Chondrocyte (in vitro differentiated cells): ENCODE measurements at places on chromosomes 7 and 10. TPM values are rescaled to one million over a fixed set of nuclear protein-coding genes. Genes with fewer than 3 reads are reported as not detected.

- H3K36me3 ChIP-seq: no peaks in the 10 kb centered on the region
- H3K4me3 ChIP-seq: no peak overlapping the region
- H3K4me1 ChIP-seq: peaks cover 7% of the 10 kb centered on the region
- no peaks in the 10 kb centered on the region for H3K27me3 ChIP-seq
- no peak overlapping the region for H3K27ac ChIP-seq
Observed at GRCh38 chr7:130595986-130596385, 72.6 kb downstream of the COPG2 start.

The VPS37D gene
- 4.9 to 6.6 TPM (median 6.2 TPM) in 3 replicates for total RNA-seq

The PITX3 gene
- total RNA-seq: not detected in 3 replicates

The TMEM273 gene
- not detected in 3 replicates for total RNA-seq

DNA sequence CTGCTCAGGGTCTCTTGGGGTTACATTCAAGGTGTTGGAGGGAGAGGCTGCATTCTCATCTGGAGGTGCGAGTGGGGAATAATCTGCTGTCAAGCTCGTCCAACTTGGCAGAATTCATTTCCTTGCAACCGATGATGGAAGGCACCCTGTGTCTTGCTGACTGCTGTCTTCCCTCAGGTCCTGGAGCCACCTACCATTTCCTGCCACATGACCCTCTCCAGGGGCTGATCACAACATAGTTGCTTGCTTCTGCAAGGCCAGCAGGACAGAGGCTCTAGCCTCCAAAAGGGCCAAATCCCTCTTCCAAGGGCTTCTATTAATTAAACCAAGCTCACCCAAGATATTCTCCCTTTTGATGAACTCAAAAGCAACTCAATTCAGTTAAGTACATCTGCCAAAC lies 14.2 kb upstream of the BRI3 start:
- H3K27ac ChIP-seq: no peak overlapping the region
- H3K27me3 ChIP-seq: no peaks in the 10 kb centered on the region
- peaks cover 7% of the 10 kb centered on the region for H3K36me3 ChIP-seq
- DNase-seq: no peak

DNA sequence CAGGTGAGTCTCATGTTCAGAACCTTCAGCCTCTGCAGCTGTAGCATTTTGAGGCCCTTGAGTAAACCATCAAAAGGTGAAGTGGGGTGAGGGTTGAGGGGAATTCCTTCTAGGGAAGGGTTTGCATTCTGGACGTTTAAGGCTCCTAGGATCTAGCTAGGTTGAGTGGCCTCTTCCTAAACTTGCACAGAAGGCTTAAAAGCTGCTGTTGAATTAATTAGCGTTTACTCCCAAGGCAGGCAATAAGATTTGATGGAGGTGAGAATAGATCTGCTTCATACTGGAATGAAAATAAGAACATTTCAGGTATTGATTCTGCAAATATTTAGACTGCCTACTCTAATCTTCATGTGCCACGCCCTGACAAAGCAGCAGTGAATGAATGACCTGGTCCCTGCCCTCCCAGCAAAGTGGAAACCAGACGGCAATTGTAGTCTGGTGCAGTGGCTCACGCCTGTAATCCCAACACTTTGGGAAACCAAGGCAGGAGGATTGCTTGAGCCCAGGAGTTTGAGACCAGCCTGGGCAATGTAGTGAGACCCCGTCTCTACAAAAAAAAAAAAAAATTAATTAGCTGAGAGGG lies 11.4 kb upstream of the KPNA7 start:
- H3K36me3 ChIP-seq: no peaks in the 10 kb centered on the region
- H3K27ac ChIP-seq: no peak overlapping the region
- peaks cover 5% of the 10 kb centered on the region for H3K27me3 ChIP-seq
- peaks cover 6% of the 10 kb centered on the region for H3K4me1 ChIP-seq
- DNase-seq: peak; percentile 3
- H3K4me3 ChIP-seq: no peak overlapping the region

The GIMAP4 gene
- not detected in 3 replicates for total RNA-seq

- no peak overlapping the region for H3K27ac ChIP-seq
- H3K4me1 ChIP-seq: peaks cover 10% of the 10 kb centered on the region
- H3K27me3 ChIP-seq: no peaks in the 10 kb centered on the region
- peaks cover 15% of the 10 kb centered on the region for H3K36me3 ChIP-seq
Observed at GRCh38 chr7:16708980-16709379, 44.6 kb upstream of the TSPAN13 start.

- no peak for DNase-seq
- peaks cover 8% of the 10 kb centered on the region for H3K4me1 ChIP-seq
- no peak overlapping the region for H3K27ac ChIP-seq
- no peaks in the 10 kb centered on the region for H3K27me3 ChIP-seq
Observed at GRCh38 chr7:17094963-17095574, 203.4 kb upstream of the AHR start.

The NKX1-2 gene
- not detected in 3 replicates for total RNA-seq

DNA sequence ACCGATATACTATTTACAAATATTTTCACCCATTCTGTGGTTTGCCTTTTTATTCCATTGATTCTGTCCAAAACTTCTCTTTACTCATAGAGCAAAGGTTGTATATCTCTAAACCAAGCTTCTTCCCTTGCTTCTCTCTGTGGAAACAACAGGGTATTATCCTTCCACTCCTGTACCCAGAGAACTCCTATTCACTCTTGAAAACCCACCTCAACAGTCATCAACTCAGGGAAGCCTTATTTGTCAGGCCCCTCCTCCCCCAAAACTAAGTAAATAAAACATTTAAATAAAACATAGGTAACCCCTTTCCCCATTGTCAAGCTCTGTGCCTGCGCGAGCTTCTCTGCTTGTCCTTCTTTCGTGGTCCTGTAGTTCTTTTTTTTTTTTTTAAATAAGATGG lies 44.6 kb downstream of the GTF2IRD1 start:
- peak overlapping the region; percentile 13 for H3K27ac ChIP-seq
- peaks cover 5% of the 10 kb centered on the region for H3K4me1 ChIP-seq
- no peaks in the 10 kb centered on the region for H3K36me3 ChIP-seq
- DNase-seq: no peak
- H3K4me3 ChIP-seq: no peak overlapping the region
- H3K27me3 ChIP-seq: no peaks in the 10 kb centered on the region

DNA sequence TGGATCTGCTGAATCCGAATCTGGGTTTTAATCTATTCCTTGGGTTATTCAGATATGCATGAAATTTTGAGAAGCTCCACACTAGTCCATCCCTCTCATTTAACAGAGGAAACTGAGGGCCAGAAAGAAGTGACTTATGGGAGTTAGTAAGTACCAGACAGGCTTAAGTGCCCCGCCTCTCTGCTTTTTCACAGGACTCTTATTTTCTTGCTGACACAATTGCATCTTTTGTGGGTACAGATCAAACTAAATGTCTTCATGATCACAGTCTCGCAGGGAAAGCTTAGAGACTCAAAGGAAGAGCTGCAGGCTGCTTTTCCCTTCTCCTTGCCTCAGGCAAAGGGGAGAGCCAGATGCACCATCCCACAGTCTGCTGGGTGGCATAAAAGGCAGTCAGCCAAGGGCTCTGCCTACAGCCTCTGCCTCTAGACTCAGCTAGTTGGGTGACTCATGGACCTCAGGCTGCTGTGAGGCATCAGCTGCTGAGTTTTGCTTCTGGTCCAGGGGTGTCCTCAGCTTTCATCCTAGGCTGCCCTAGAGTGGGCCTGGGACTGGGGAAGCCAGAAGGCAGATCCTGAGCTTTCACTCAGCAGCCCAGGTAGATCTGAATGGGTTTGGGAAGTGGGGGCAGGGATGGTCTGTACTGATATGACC lies 11.6 kb downstream of the GOLGA7B start:
- H3K27me3 ChIP-seq: peaks cover 36% of the 10 kb centered on the region
- peaks cover 12% of the 10 kb centered on the region for H3K4me1 ChIP-seq
- DNase-seq: no peak
- H3K27ac ChIP-seq: peak overlapping the region; percentile 55
- H3K36me3 ChIP-seq: no peaks in the 10 kb centered on the region

DNA sequence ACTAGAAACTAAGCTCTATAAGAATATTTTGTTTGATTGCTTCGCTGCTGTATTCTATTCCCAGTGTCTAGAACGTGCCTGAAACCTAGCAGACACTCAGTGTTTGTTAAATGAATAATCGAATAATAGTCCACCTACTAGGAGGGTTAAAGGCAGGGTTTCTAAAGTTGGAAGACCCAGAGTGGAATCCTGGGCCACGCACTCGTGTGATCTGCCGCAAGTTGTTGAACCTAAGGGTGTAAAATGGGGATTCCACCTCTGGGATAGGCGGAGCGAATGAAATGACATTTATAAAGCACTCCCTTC lies 702 bp upstream of the AGFG2 start:
- H3K27ac ChIP-seq: peak overlapping the region; percentile 90
- H3K4me3 ChIP-seq: peak overlapping the region; percentile 98
- no peaks in the 10 kb centered on the region for H3K36me3 ChIP-seq

DNA sequence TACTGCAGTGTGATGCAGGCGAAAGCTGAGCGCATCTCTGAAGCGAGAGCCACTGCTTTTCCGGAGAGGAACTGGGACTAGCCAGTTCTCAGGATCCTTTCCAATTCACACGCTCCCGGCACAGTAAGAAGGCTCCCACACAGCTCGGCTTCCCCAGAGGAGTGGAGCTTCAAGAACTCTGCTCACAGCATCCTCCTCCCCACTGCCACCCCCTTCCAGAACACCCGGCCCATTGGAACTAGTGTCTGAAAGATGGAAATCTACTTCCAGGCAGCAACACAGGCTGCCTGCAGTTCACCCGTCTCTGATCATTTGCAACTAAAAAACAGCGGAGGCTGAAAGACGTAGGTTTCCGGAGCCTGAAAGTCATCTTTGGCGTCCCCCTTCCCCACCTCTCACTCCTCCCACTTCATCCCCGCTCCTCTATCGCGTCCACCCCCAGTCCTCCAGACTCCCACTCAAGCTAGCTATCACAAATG lies at the start of gene DGKB:
Gene DGKB, minus strand, starts transcription at position 163 of the 479 bp plus-strand sequence.
- no peak within 1 kb of the TSS for H3K27ac ChIP-seq
- no peak within 1 kb of the TSS for H3K4me3 ChIP-seq
- H3K4me1 ChIP-seq: peaks cover 5% of the 10 kb centered on the region
- no peaks in the 10 kb centered on the region for H3K27me3 ChIP-seq
- DNase-seq: no peak

The FAM25G gene
- total RNA-seq: not detected in 3 replicates

- H3K4me3 ChIP-seq: no peak overlapping the region
- H3K4me1 ChIP-seq: no peaks in the 10 kb centered on the region
- no peak overlapping the region for H3K27ac ChIP-seq
Observed at GRCh38 chr10:71804077-71804476, 30.8 kb upstream of the VSIR start.

The AGMO gene
- 0.60 to 3.8 TPM (median 0.72 TPM) in 3 replicates for total RNA-seq

DNA sequence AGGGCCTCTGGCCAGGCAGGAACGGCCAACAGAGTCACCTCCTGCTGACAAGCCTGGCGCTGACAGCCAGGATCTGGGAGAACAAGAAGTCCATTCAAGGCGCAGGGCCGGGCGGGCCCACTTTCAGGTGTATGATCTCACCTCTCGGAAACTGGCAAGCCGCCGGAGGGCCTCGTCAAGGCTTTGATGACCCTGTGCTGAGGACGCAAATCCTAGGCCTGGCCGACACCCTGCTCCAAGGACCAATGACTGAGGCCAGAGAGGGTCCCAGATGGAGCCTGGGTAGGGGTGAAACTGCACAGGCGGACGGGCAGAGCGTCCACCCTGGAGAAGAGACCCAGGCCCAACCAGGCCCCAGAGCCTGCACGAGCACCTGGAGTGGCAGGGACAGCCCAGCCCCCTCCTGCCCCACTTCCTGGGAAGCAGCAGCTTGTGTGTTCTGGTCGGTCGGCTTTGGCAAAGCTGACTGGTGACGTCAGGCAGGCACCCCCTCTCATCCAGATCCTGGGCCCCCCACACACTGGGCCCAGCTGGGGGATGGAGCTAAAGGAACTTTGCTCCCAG lies 30.6 kb downstream of the MYL10 start:
- H3K4me3 ChIP-seq: no peak overlapping the region
- H3K27ac ChIP-seq: no peak overlapping the region
- H3K27me3 ChIP-seq: peaks cover 9% of the 10 kb centered on the region

GRCh38 chr10:118495499-118495898 lies 99.9 kb downstream of the PRLHR start:
- H3K36me3 ChIP-seq: no peaks in the 10 kb centered on the region
- H3K4me3 ChIP-seq: no peak overlapping the region
- H3K27me3 ChIP-seq: no peaks in the 10 kb centered on the region
- H3K4me1 ChIP-seq: peaks cover 6% of the 10 kb centered on the region

The PPP1R17 gene
- total RNA-seq: not detected in 3 replicates

GRCh38 chr7:87344446-87344845 lies 1.0 kb upstream of the CROT start:
- peaks cover 12% of the 10 kb centered on the region for H3K36me3 ChIP-seq
- H3K27me3 ChIP-seq: no peaks in the 10 kb centered on the region
- H3K4me3 ChIP-seq: peak overlapping the region; percentile 87
- peaks cover 31% of the 10 kb centered on the region for H3K4me1 ChIP-seq
- no peak for DNase-seq
- peak overlapping the region; percentile 92 for H3K27ac ChIP-seq

The TMEM229A gene
- not detected in 3 replicates for total RNA-seq

DNA sequence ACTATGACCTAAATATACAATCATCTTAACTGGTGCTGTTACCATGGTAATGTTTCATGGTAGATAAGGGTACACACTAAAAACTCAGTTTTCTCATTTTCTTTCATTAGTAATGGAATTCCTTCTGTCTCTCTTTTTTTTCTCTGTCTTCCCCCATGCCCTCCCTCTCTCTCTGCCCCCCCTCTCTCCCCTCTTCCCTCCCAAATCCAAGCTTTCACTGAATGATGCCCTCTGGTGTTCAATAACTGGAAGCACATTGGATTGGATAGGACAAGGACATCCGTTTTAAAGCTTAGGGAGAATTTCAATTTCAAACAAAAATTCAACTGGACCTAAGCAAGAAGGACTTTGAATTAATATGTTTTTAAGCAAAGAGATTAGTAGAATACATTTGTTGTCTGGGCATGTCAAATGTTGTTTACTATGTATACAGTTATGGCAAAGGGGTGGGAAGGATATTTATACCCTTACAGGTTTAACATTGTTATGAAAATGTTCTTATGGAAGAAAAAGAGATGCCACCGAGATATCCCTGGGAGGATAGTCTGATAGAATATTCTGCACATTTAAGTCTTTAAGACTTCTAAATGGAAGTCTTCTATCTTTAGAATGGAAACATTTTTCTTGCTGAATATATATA lies 6.1 kb downstream of the CHRM2 start:
- no peak overlapping the region for H3K27ac ChIP-seq
- no peak for DNase-seq
- peaks cover 46% of the 10 kb centered on the region for H3K27me3 ChIP-seq

DNA sequence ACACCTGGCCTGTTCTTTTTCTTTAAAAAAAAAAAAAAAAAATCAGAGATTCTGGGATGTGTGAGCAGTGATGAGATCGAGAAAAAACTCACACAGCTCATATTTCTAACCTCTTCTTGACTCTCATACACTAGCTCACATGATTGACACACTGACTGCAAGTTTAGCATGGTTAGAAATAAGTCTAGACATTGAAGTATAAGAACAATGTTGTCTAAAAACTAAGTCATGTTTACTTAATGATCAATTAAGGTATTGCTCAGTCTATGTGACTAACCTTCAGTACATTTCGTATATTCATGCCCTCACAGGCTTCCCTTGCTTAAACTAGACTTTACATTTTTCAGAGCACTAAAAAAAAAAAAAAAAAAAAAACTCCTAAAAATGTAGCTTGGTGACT lies 775.1 kb downstream of the GATA3 start:
- H3K4me3 ChIP-seq: no peak overlapping the region
- DNase-seq: no peak
- peaks cover 1% of the 10 kb centered on the region for H3K27me3 ChIP-seq
- H3K4me1 ChIP-seq: no peaks in the 10 kb centered on the region
- no peaks in the 10 kb centered on the region for H3K36me3 ChIP-seq
- H3K27ac ChIP-seq: no peak overlapping the region

- peaks cover 6% of the 10 kb centered on the region for H3K4me1 ChIP-seq
- H3K27ac ChIP-seq: no peak overlapping the region
- no peak overlapping the region for H3K4me3 ChIP-seq
- peaks cover 7% of the 10 kb centered on the region for H3K27me3 ChIP-seq
- H3K36me3 ChIP-seq: no peaks in the 10 kb centered on the region
Observed at GRCh38 chr7:151312356-151312755, 29.3 kb upstream of the NUB1 start.
